Stimulated activated CD4-positive, alpha-beta T cell treated with anti-CD3 and anti-CD28 coated beads, Interleukin-1b, Interleukin-23, amount 100 ng/mL, for 1 hour (primary cell): ENCODE measurements at places on chromosomes 3 and 15.

DNA sequence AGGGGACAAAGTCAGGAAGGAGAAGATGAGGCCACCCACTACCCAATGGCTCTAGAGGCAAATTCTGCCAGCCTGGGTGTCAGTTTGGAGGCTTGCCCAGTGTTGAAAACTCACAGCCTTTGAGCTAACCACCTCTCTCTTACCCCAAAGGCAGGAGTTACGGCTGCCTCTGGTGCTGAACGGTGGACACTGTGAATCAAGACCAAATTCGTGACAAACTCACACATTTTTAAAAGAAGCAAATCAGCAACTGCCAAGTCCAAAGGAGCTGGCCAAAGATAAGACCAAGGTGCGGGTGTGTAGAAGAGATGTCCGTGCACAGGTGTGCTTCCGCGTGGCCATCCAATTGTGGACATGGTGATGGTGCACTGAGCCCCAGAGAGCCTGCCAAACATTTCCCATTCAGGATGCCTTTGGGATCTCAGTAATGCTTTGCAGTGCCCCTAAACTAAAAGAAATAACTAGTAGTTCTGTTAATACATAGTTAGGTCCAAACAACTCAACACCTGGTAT is 74.6 kb downstream of the FAM174B start:
- DNase-seq: no peak

- DNase-seq: no peak
Observed at GRCh38 chr3:114527036-114527644, 233.3 kb downstream of the TIGIT start.

- DNase-seq: no peak
Observed at GRCh38 chr3:157938154-157938779, 168.0 kb downstream of the SHOX2 start.

- DNase-seq: no peak
Observed at GRCh38 chr3:189322339-189322738, 150.6 kb downstream of the TPRG1 start.

DNA sequence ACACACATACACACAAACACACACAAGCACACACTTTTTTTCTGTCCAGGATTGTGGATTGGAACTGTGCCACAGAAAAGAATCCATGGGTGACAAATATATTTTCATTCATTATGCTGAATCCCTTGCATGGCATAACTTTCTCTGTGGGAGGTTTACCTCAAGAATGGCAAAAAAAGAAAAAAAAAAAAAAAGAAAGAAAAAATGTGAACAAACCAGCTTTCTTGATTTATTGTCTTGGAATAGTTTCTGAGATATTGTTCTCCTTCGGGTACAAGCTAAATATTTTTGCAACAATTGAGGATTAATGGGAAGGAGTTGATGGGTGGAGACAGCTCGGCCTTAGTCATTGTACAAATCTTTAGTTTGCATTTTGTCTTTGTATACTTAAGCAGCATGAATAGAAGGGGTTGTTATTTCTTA is 153.1 kb downstream of the GMNC start:
- no peak for DNase-seq

DNA sequence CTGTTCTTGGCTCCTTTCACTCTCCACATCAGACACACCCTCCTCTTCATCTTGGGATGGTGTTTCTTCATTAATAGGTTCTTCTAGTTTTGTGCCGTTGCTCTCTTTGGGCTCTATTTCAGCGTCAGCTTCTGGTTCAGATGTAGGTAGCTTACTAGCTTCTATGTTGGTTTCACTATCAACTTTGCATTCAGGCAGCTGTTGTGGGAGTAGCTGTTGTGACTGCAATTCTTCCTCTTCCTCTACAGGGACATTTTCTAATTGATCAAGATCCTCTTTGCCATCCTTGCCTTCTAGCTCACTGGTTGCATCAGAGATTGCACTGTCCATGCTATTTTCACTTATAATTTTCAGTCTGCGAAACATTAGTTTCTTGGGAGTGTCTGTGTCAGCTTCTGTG is 80.1 kb downstream of the SETD2 start:
- no peak for DNase-seq

GRCh38 chr3:142134799-142135325 is 14.5 kb downstream of the TFDP2 start:
- no peak for DNase-seq

GRCh38 chr3:177283983-177284382 is 86.7 kb upstream of the TBL1XR1 start:
- DNase-seq: no peak

DNA sequence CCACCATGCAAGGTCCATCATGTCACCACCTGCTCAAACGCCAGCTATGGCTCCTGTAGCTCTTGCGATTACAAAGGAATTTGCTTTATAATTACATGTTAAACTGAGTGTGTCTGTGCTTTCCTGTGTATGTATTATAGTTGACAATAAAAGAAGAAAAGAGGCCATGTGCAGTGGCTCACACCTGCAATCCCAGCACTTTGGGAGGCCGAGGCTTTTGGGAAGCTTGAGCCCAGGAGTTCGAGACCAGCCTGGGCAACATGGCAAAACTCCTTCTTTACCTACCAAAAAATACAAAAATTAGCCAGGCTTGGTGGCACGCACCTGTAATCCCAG is 27.0 kb downstream of the ATRIP start:
- DNase-seq: no peak

DNA sequence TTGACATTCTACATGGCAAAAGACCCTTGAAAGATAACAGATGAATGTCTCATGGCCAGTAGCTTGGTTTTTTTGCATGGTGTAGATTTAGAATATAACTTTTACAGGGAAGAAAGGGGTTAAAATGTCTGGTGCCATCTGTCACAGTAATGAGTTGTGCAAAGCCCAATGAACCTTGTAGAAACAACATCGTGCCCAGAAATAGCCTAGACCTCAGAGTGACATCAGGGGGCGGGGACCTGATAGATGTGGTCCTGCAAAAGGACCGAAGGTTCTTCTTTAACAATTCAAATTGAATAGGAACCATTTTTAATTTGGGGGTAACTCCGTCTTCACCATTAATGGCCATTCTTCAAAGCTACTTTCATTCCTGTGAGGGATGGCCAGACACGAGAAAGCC is 254.1 kb upstream of the CTDSPL start:
- DNase-seq: no peak

DNA sequence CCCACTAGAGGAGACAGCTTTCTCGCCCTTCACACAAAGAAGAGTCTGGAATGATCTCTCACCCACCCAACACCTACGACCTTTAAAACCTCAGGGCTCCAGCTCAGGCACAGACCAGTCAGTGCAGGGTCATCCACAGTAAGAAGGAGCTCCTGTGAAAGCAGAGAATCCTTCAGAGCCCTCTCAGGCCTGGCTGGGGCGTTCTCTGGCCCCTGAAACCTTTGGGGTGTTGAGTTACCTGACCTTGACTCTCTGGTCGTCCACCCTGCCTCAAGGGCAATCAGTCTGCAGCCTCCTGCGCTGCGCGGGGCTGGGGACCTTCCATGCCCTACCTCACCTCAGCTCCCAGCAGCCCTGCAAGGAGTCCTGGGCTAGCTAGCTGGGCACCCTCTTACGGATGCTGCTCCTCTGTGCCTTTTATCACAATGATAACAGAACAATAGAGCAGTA is 106.2 kb downstream of the ADCY5 start:
- no peak for DNase-seq

DNA sequence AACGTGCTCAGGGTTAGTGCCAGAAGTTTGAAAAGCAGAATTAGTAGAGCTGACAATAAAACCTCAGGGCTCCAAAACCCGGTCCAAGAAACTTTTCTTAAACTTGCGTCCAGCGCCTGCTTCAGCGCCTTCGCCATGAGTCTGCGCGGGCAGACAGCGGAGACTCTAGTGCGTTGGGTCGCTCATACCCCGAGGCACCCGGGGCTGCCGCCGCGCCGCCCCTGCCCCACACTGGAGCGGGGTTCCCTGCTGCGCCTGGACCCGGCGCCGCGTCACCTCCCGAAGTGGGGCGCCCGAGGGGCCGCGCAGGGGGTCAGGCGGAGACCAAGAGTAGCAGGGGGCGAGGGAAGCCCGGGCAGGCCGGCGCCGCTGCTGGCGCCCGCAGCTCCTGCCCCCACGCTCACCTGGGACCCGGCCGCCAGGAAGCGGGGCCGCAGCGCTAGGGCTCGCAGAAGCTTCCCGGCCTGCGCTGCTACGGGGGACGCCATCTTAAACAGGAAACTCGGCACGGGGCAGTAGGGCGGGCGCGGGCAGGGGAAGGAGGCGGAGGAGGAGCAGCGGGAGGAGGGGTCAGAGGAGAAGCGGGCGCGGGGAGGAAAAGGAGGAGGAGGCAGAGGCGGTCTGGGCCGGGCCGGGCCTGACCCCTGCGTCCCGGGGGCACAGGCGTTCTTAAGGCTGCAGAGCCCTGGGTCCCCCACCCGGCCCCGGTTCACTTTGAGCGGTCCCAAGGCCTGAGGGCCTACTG is at the start of gene SUCLG2:
TSS of gene SUCLG2 (minus strand) at position 514 of the 745 bp plus-strand sequence. CDS start at position 488, 26 bp downstream.
- DNase-seq: peak; percentile 63

GRCh38 chr3:129005526-129006303 is 4.6 kb downstream of the EFCC1 start:
- DNase-seq: no peak

GRCh38 chr15:90893175-90894090 is 9.1 kb downstream of the FES start:
- no peak for DNase-seq

- no peak for DNase-seq
Observed at GRCh38 chr3:42721690-42722089, 19.1 kb upstream of the HHATL start.

DNA sequence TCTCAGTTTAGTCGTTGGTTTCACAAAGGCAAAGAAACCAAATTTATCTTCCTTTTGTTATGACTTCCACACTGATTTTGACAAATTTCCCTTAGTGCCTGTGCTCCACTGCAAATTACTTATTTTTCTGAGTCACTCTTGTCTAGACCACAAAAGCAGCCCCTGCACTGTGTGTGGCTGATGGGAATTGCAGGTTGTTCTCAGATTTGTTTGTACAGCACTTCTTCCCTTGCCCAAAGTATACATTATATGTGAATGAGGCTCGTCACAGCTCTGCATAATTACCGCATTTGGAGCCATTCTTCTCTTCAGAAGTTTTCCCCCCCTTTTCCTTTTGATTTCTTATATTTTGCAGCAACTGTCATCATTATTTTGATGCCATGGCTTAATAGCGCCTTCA is 354.2 kb upstream of the IL12A start:
- DNase-seq: no peak

- DNase-seq: no peak
Observed at GRCh38 chr15:73996939-73997338, 2.4 kb downstream of the PML start.

DNA sequence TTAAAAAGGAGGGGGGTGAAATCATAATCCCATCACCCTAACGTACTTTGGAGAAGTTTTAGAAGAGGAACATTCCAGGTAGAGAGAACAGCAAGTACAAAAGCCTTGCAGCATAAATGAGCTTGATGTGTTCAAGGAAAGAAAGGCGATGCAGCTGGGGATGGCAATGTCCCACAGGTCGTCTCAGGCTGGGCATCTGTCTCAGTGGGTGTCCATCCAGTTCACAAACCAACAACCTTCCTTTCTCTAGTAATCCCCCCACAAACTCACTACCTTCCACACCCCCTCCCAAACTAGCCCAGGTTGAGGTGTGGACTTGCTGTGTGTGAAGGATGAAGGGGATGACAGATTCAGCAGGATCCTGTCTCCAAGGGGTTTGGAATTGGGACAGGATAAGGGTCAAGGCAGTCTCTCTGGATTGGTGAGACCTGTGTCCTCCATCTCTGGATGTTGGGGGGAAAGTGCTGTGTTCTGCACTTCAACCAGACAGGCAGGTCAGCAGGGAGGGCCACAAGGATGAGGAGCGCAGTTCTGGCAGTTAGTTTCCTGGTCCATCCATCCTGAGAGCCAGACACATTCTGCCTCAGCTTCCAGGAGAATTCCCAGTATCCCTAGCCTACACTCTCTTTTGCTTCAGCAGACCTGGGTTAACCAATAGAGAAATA is 1.7 kb upstream of the ESYT3 start:
- no peak for DNase-seq

GRCh38 chr3:127389420-127389819 is 101.6 kb upstream of the PRR20G start:
- no peak for DNase-seq
